ENCODE measurements at places on chromosomes 11 and 22.

DNA sequence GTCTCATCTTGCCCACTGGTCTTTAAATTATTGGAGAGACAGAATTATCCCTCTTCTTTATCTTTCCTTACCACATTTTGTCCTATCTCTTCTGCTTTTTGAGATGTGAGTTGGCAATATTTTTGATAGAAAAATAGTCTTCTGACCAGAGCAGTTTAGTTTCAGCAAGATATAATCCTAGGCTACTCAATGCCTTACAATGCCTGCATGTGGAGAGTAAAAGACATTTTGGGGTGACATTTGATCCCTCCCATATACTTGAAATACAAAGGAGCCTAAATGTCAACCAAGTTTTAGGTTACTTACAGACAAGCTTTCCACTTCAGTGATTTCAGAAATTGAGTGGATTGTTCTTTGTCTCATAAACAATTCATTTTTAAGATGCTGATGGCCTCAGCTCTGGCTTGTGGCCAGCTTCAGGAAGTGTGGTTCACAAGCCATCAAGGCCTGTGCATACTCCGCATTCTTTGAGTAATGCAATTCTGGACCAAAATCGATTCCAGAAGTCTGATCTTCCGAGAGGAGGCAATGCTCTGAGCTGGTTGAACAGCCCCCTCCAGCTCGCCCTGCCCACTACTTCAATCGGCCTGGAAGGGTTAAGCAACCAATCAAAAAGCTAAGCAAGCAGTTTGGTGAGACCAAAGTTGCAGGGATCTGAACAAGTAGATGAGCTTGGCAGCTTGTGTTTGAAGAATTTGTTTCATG lies 274.4 kb downstream of the BLID start:
- no peak for DNase-seq

GRCh38 chr11:45535033-45535432 lies 130.4 kb downstream of the CHST1 start:
- no peak for DNase-seq

- no peak for DNase-seq
These were observed 16.3 kb downstream of the APOL5 start for GRCh38 chr22:35733791-35734516.

DNA sequence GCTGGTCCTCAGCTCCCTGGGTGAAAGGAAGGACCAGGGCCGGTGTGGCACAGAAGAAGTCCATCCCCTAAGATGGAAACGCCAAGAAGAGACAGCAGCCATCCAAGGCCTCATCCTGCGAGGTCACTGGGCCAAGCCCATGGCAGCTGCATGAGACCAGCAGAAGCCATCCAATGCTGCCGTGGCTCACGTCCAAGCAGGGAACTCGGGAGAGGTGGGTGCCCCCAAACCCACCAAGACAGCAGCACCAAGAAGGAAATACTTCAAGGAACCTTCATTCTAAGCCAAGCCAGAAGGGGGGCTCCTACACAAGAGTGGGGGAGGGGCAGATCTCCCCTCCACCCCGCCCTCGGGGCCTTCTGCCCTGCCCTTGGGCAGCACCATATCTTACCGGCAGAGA lies 49.6 kb downstream of the IGSF9B start:
- DNase-seq = no peak

DNA sequence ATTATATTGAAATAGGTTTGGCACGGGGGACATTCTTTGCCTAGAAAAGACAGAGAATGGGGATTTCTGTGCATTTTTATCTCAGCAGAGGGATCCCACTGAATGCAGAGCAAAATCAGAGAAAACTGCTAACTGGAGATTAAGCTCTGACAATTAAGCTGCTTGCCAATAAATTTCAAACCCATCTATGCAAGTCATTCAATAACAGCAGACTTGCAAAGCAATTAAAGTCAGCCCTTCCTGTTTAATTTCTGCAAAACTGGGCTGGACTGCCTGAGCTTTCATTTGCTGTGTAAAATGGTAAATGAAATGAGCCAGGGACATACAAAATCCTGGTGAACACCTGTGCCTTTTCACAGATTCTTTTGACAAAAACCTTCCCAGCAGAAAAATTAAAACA lies 1273.9 kb upstream of the CNTN5 start:
- DNase-seq = no peak

DNA sequence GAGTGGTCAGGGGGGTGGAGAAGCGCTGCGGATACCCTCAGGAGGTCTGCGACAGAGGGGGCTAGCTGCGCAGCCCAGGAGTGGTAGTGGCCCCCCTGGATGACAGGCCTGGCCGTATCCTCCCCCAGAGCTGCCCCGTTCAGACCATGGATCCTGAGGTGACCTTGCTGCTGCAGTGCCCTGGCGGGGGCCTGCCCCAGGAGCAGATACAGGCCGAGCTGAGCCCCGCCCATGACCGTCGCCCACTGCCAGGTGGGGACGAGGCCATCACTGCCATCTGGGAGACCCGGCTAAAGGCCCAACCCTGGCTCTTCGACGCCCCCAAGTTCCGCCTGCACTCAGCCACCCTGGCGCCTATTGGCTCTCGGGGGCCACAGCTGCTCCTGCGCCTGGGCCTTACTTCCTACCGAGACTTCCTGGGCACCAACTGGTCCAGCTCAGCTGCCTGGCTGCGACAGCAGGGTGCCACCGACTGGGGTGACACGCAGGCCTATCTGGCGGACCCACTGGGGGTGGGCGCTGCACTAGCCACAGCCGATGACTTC lies 505 bp downstream of the NUDT22 start:
- DNase-seq = peak; percentile 51
